Activated naive CD4-positive, alpha-beta T cell treated with anti-CD3 and anti-CD28 coated beads for 36 hours (primary cell): ENCODE measurements at places on chromosomes 16 and 17. TPM values are rescaled to one million over a fixed set of nuclear protein-coding genes. Genes with fewer than 3 reads are reported as not detected.

TERB1 gene
- total RNA-seq, result not detected

ANKS4B gene
- 0.05 TPM for total RNA-seq

ABCC3 gene
- total RNA-seq, result not detected

KRTAP9-2 gene
- total RNA-seq, result not detected

CDC6 gene
- total RNA-seq, result 90.4 TPM

KIF18B gene
- total RNA-seq, result 54.9 TPM

SMIM5 gene
- not detected for total RNA-seq

C17orf78 gene
- not detected for total RNA-seq

GPR179 gene
- 0.07 TPM for total RNA-seq

UBE2Z gene
- total RNA-seq, result 76.9 TPM

HLF gene
- total RNA-seq, result 0.86 TPM

CD300A gene
- 1.3 TPM for total RNA-seq

PPP1R27 gene
- not detected for total RNA-seq

CIITA gene
- total RNA-seq, result 0.29 TPM

MBTD1 gene
- 6.3 TPM for total RNA-seq

NEUROD2 gene
- total RNA-seq, result not detected

FTO gene
- 60.2 TPM for total RNA-seq

- no peak for DNase-seq
Observed at GRCh38 chr17:33895491-33895890, 359.6 kb upstream of the CCL2 start.

DNA sequence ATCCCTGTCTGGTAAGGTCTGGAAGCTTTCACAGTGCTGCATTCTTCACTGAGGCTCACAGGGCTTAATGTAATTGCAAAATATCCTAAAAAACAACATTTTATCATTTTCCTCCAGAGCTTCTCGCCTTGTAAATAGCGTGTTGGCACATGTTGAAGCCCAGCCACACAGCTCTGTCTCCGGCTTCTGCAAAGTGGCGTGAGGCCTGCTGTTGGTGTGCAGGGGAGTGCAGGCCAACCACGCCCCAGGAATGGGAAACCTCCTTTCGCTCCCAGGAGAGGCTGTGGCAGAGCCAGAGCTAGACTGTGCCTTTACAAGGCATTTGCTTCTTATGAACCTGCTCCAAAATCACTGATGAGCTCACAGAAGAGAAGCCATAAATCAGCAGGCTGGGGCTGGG lies 248.2 kb upstream of the MAF start:
- DNase-seq, result no peak

GRCh38 chr17:15260376-15261257 lies 4.5 kb downstream of the PMP22 start:
- peak; percentile 68 for DNase-seq

DNA sequence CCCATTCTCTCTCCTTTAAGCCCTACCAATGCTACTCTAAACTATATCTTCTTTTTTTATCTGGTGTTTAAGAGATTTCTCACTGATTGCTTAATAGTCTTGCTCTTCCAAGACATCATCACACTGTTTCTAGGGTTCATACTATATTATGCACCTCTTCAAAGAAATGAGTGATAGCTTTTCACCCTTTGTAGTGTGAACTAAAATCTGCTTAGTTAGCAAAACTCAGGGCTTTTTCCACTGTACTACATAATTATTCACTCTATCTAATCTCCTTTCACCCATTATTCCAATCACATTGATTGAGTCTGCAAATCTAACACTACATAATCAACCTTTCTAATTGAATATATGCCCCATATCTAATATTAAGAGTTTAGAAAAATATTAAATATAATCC lies 456.0 kb upstream of the SOX9 start:
- DNase-seq, result no peak

DNA sequence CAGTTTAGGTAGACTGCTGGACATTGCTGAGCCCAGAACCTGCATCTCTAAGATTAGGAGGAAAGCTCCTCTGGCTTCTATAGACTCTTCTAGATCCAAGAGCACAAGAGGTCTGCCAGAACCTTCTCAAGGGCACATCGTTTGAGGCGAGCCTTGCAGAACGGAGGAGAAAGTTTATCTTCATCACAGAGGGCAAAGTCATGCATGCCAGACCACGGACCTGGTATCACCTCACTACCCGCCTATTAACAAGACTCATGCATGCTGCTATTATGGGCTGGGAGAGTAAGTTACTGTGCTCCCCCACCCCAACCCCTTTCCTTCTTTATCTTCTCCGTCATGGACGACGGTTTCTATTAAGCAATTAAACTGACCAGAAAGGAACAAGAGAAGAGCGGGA lies 23.3 kb downstream of the MYH11 start:
- DNase-seq, result no peak

DNA sequence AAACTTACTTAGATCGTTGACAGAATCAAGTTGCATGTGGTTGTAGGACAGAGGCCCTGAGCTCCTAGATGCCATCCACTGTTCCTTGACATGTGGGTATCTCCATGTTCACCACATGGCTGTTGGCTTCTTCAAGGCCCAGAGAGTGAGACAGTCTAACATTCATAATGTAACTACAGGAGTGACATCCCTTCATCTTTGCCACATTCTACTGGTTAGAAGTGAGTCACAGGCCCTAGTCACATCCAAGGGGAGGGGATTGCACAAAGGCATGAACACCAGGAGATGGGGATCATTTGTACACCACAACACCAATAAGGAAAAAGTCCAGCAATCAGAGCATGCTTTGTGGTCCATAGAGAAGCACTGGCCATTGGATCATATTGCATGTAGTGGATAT lies 56.6 kb downstream of the WSCD1 start:
- no peak for DNase-seq

GRCh38 chr16:1381612-1382406 lies 30.1 kb downstream of the GNPTG start:
- no peak for DNase-seq

DNA sequence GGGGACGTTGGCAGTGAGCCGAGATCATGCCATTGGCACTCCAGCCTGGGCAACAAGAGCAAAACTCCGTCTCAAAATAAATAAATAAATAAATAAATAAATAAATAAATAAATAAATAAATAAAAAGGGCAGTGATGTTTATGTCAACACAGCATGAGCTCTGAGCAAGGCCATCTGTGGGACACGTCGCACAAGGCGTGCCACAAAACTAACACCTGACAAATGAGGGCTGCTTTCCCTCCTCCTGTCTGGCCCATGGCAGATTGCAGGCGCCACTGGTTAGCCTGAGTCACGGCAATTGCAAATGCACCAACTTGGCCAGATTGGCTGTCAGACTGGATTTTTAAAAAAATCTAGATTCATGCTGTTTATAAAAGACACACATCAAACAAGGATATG lies 25.9 kb upstream of the SPNS3 start:
- no peak for DNase-seq

DNA sequence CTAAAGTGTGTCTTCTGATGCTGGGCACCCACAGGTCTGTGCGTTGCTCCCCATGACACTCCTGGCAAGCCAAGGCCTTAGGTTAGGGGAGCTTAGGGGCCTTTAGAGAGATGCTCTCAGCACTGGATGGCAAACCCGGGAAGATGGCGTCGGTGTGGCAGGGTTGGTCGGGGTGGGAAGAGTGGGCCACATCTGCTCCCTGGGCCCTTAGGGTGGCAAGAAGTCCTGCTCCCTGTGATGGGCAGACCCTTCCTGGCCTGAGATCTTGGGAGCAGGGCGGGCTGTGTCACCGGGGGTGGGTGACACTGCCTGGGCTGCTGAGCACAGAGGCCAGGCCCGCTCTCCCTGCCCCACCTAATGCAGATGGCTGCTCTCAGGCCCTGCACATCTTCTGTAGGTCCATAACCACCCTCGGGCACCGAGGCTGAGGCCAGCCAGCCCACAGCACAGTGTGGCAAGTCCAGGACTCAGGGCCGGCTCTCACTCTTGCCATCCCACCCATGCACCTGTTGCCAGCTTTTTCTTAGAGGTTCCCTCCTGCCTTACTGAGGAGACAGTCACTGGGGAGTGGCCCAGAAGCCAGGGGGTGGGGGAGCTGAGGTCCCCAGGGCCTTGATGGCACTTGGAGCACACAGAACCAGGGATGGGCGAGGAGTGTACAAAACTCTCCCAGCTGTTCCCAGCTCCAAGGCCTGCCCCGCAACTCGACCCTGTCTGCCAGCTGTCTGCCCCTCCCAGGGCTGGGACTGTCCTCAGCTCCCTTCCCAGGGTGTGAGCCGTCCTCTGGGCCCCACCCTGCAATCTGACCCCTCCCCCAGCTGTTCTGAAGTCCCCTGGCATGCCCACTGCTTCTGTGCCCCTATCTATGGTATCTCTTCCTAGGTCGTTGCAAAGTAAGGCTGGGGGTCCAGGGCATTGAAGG lies 4.4 kb upstream of the MTSS2 start:
- no peak for DNase-seq

GRCh38 chr17:40448639-40449261 lies 5.5 kb downstream of the IGFBP4 start:
- DNase-seq, result no peak

DNA sequence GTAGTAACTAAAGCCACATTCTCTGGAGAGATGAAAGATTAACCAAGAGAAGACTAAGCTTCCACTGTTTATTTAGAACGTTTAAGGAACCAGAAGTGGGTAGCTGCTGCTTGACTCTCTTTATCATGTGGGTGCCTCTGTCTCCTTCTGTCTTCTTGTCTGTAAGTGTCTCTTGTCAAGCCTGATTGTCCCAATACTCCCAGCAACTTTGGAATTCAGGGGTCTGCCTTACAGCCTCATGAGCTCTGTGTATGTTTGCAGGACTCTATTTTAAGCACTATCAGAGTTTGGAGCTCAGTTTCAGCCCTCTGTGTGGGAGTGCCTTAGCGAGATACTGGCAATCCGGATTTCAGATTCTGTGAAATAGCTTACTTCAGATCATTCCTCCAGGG lies 29.3 kb upstream of the SPACA3 start:
- DNase-seq, result no peak

GRCh38 chr17:45021607-45022287 lies 29.7 kb downstream of the DCAKD start:
- DNase-seq, result peak; percentile 61

- DNase-seq, result peak; percentile 88
Observed at GRCh38 chr17:41666237-41666641, 22.4 kb upstream of the EIF1 start.

- DNase-seq, result no peak
Observed at GRCh38 chr16:23225634-23226033, 43.1 kb downstream of the SCNN1G start.

DNA sequence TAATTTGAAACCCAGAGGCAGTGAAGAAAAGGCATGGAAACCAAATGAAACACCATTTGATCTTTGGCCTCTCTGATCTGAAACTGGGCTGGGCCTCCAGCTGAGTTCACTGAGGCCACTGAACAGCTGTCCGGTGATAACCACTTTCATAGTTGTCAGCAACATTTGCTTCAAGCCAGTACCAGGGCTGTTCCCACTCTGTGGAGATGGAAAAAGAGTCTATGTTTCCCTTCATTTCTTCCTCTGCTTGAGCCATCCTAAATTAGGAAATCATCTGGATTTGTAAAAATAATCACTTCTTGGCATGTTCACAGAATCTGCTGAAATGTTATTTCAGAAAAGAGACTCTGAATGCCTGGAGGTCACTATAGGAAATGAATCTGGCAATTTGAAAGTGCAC lies 119.3 kb downstream of the STX8 start:
- no peak for DNase-seq

- DNase-seq, result no peak
Observed at GRCh38 chr17:8015236-8015956, 13.0 kb downstream of the GUCY2D start.

GRCh38 chr16:12059216-12059769 lies 82.8 kb downstream of the SNX29 start:
- no peak for DNase-seq

DNA sequence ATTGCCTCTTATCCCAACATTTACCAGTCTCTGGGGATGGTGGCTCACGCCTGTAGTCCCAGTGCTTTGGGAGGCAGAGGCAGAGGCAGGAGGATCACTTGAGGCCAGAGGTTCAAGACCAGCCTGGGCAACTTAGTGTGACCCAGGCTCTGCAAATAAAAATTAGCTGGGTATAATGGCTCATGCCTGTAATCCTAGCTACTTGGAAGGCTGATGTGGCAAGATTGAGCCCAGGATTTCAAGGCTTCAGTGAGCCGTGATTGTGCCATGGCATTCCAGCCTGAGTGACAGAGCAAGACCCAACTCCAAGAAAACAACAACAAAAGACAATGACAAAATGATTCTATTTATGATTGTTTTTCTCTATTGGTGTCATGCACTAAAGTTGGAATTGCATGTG lies 244.9 kb downstream of the RBFOX1 start:
- no peak for DNase-seq
